ENCODE measurements at places on chromosomes 16 and 17. TPM values are rescaled to one million over a fixed set of nuclear protein-coding genes. Genes with fewer than 3 reads are reported as not detected.

Gene IGFBP4
- 258 TPM for total RNA-seq

DNA sequence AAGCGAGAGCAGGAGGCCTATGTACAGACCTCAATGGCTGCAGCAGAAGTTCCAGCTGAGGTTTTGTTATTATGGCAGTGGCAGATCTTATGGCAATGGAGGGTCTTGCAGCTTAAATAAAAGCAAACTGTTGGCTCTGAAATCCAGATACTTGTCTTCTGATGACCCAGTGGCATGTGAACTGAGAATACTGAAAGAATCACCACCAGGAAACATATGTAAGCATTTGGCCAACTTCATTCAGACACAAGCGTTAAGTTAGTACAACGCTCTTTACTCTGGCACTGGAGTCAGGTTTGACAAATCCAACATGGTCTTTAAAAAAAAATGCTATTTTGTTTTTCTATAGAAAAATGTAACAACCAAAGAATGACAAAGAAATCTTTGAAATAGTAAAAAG lies 70.5 kb downstream of the CFDP1 start:
- no peaks in the 10 kb centered on the region for H3K36me3 ChIP-seq
- H3K27ac ChIP-seq = no peak overlapping the region
- no peak for DNase-seq
- H3K4me1 ChIP-seq = no peaks in the 10 kb centered on the region

GRCh38 chr17:72022328-72023275 lies 98.2 kb upstream of the SOX9 start:
- DNase-seq = peak; percentile 45
- H3K36me3 ChIP-seq = no peaks in the 10 kb centered on the region
- H3K27me3 ChIP-seq = no peaks in the 10 kb centered on the region
- peaks cover 16% of the 10 kb centered on the region for H3K4me1 ChIP-seq
- H3K27ac ChIP-seq = peak overlapping the region; percentile 76

Gene NUPR1
- 53.3 TPM for total RNA-seq

DNA sequence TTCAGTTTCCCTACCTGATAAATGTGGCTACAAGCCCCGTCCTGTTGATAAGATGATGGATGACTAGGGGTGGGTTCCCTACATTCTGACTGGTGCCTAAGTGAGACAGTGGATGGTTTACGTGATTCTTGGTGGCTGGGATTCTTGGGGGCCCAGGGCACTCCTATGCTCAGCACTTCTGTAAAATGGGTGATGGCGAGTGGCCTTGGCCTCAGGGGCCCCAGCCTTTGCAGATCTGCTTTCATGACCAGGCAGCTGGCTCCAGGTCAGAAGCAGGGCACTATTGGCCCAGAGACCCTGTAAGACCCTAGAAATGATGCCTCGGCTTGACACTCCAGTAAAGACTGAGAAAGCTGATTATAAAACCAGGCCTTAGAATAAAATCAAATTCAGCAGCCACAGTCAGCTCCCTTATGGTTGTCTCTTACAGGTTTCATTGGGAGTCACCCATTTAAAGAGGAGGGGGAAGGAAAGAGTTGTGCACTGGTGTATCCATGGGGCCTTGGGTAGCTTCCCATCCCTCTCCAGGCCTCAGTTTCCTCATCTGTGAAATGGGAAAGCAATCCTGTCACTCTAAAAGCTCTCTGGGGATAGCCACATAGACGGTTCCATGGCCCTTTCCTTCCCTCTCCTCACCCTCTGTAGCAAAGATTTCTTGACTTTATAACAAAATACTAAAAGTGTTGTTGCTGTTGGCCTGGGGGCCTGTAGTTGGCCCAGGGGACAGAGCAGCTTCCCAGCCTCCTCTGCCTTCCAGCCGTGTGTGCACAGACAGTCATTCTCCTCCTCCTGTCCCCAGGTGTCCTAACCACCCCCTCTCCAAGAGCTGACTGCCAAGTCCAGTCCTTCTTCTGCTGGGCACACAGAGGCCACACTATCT lies 1.2 kb downstream of the SNX20 start:
- H3K4me3 ChIP-seq = no peak overlapping the region
- no peaks in the 10 kb centered on the region for H3K4me1 ChIP-seq
- H3K27ac ChIP-seq = no peak overlapping the region

DNA sequence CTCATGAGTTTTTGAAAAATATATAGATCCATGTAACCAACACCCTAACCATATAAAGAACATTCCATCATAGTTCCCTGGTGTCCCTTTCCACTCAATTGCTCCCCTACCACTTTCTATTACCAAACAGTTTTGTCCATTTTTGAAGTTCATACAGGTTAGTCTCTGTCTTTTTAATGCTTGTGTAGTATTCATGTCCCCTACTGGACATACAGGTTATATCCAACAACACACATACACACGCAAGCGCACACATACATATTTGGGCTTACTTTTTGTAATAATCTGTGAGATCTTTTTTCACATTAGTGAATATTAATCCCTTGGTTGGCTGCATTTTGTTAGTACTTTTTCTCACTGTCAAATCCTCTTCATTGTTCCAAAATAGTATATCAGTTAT lies 6.4 kb downstream of the CRYBA1 start:
- no peaks in the 10 kb centered on the region for H3K27me3 ChIP-seq
- no peak overlapping the region for H3K4me3 ChIP-seq
- H3K27ac ChIP-seq = no peak overlapping the region
- no peak for DNase-seq
- H3K36me3 ChIP-seq = no peaks in the 10 kb centered on the region

Gene MSRB1
- total RNA-seq = 5.0 TPM

DNA sequence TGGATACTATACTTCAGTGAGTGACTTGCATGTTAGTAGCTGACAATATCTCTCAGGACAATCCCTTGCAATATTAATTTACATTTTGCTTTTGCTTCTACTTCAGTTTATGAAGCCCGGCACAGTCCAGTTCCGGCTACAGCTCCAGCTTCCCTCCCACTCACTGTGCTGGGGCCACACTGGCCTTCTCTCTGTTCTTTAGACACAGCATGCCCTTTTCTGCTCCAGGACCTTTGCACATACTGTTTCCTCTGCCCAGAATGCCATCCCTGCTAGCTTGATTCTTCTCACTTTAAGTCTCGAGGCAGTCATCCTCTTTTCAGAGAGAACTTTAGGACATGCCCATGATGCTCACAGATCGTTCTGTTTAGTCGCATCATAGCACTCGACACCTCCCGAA lies 25.5 kb upstream of the LRRC75A start:
- no peaks in the 10 kb centered on the region for H3K36me3 ChIP-seq
- no peaks in the 10 kb centered on the region for H3K27me3 ChIP-seq
- no peak overlapping the region for H3K4me3 ChIP-seq
- no peak for DNase-seq
- H3K27ac ChIP-seq = no peak overlapping the region
- H3K4me1 ChIP-seq = peaks cover 16% of the 10 kb centered on the region

DNA sequence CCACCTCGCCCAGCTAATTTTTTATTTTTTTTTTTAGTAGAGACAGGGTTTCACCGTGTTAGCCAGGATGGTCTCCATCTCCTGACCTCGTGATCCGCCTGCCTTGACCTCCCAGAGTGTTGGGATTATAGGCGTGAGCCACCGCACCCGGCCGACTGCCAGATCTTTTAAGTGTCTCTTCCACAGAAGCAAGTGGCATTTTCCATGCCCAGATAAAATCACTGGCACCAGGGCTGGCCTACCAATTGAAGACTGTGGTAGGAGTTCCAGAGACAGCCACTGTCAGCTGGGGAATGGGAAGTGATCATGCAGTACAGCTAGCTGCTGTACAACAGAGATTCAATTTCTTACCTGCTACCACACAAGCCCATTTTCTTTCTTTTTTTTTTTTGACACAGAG lies 17.9 kb downstream of the CNP start:
- no peak overlapping the region for H3K4me3 ChIP-seq
- H3K27ac ChIP-seq = no peak overlapping the region
- H3K4me1 ChIP-seq = no peaks in the 10 kb centered on the region
- DNase-seq = no peak
- H3K36me3 ChIP-seq = peaks cover 71% of the 10 kb centered on the region
- no peaks in the 10 kb centered on the region for H3K27me3 ChIP-seq

Gene PRSS22
- 7.7 TPM for total RNA-seq

GRCh38 chr16:67773569-67774456 lies 32.5 kb downstream of the RANBP10 start:
- no peak overlapping the region for H3K4me3 ChIP-seq
- no peak overlapping the region for H3K27ac ChIP-seq
- no peaks in the 10 kb centered on the region for H3K36me3 ChIP-seq
- no peaks in the 10 kb centered on the region for H3K27me3 ChIP-seq
- peaks cover 18% of the 10 kb centered on the region for H3K4me1 ChIP-seq

Gene MYO15A
- 3.6 TPM for total RNA-seq

Gene CSH2
- total RNA-seq = not detected

Gene OR1F1
- not detected for total RNA-seq

Measured in thyroid gland (tissue), 4 donors.